Hypothalamus (tissue), 51 donors: ENCODE measurements at places on chromosomes 3 and 15.

GRCh38 chr3:45579251-45579650 is 15.3 kb upstream of the LIMD1 start:
- DNase-seq, result no peak

- DNase-seq, result no peak
Observed at GRCh38 chr3:188687389-188687788, 484.4 kb upstream of the TPRG1 start.

DNA sequence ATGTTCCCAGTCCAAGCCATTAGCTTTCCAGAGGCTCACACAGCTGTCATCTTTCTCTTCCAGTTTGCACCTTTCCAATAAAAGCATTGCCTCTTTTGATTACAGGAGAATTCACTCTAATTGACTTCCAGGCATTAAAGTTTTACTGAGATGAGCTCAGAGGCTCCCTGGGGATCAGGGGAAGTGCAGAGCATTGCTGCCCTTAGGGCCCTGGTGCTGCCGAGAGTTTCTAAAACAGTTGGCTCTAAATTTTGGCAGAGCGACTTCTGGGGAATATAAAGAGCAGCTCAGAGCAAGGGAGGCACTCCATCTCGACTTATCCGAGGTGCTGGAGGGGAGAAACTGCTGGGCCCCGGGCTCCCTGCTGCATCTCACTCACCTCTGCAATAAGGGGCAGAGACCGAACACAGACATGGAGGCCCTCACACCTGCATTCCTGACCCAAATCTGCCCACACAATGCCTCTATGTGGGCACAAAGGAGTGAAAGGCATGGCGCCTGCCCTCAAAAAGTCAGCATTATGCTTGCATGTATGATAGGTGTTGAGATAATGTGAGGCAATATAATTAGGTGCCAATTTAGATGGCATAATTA is 61.7 kb downstream of the SCN11A start:
- no peak for DNase-seq

GRCh38 chr3:20326541-20326940 is 140.5 kb upstream of the SGO1 start:
- DNase-seq, result no peak

GRCh38 chr15:65076486-65077290 is at the start of gene KBTBD13:
Gene KBTBD13, plus strand, starts transcription at chr15:65076746. Its CDS starts 70 bp downstream, at chr15:65076816.
- no peak for DNase-seq

DNA sequence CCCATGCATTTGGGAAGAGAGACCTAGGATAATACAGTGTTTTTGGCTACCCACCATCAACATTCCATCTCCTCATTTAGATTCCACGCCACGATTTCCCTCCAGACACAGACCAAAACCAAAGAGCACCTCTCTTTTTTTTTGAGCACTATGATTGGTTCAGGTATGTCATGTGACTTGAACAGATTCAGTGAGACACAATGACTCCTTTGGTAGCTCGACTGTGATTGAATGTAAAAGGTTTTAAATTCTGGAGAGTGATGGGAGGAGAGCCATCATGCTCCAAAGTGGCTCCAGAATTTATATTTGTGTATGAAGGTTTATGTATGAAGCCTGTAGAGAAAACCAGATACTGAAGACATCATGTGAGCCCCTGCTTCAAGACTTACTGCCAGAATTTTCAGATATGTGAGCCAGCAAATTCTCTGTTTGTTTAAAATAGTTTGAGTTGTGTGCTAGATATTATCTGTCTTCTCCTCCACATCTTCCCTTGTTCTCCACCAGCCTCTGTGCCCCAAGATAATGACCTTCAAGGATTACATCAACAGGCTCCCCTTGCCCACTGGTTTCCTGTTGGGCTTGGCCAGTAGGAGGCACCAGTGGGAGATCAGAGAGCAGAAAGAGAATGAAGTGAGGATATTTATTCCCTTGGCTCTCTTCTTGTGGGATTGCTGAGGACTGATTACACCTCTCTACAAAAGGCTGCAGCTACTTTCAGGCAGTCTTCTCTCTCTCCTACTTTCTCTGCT is 12.5 kb downstream of the MYD88 start:
- DNase-seq, result no peak

GRCh38 chr3:30081904-30082303 is 524.5 kb upstream of the TGFBR2 start:
- DNase-seq, result no peak

DNA sequence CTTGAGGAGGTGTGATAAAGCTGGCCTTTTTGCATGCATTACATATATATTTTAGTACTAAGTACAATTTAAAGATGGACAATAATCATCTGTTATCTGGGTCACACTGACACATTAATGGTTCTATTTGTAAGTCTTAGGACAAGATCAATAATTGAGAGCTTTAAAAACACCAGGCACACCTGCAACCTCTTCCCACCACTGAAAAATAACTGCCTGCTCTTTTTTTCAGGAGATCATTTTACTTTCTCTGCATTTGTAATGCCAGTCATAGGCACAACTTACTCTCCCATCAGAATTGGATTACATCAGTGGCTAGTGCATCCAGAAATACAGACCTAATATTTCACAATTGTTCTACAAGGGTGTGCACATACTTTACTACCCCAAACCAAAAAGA is 149.8 kb downstream of the MECOM start:
- DNase-seq, result no peak

GRCh38 chr3:10983219-10983916 is 9.2 kb upstream of the SLC6A1 start:
- DNase-seq, result no peak
